ENCODE measurements at places on chromosomes 2 and 18.
A peak's percentile ranks its signal among the peaks of the same experiment; 100 is the strongest.

DNA sequence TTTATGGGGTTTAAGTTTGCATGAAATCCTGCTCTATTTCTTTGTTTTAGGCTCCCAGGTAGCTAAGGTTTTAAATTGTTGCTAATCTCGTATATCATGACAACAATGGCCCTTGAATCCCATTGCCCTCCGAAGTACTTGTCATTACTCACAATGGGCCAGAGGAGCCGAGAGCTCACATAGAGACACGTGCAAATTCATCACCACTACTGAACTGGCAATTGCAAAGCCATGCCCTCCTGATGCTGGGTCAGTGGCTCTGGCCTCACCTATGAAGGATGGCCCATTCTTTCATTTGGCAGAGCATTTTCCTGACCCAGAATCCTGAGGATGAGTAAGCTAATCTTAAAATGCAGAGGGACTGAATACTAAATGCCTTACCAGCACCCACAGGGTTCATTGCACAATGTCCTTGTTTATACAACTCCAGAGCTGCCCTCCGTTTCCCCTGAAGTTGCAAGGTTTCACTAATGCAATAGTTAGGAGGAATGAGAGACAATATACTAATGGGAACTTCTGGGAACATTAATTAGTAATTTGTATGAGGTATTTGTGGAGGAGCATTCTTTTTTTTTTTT, 71.6 kb upstream of the GAREM1 start:
- DNase-seq, result no peak

- peak; percentile 44 for DNase-seq
Measured at GRCh38 chr2:199581408-199581807, 123.7 kb upstream of the SATB2 start.

GRCh38 chr2:67663776-67664175, 266.6 kb downstream of the ETAA1 start:
- DNase-seq, result no peak

DNA sequence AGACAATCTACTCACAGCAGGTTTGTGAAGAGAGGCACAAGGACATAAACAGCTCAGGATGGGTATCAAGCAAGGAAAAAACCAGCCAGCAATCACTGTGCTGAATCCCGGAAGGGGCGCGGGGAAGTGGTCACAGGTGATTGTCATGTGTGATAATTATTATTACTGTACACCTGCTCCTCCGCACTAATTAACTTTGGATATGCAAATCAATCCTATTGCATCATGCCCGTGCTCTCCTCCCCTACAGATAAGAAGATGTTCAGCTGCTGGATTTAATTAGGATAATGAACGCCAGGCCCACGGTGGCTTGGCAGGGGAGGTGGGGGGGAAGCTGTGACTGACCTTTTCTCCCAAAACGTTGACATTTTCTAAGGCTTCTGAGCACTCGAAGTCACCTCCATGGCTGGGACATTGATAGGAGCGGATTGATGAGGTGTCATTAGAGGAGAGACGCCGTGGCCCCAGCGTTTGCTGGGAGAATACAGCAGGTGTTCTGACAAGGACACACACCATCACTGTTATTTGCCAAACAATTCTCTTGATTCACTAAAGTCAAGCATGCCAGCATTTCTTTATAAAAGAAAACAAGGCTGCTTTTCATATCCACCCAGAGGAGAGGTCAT, 160.3 kb upstream of the VRK2 start:
- peak; percentile 87 for DNase-seq

- no peak for DNase-seq
Measured at GRCh38 chr2:61938511-61938910, 33.0 kb downstream of the COMMD1 start.

GRCh38 chr18:32284284-32284683, 94.4 kb downstream of the MEP1B start:
- no peak for DNase-seq

DNA sequence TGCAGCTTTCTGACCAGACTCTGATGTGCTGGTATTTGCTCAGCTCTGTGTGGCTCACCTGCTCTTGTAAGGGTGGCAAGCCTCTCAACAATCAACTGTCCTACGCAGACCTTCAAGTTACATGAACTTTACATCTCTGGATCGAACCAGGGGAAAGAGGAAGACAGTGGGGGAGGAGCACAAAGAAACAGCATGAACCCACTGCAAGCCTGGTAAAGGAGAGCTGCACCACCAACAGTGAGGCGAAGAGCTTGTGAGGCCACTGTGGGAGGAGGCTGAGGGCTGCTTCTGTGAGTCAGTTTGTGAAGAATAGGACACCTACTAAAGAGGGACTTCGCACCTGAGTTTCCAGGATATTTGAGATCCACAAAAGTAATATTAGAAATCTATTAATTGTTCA, 18.8 kb upstream of the FAM110C start:
- no peak for DNase-seq

DNA sequence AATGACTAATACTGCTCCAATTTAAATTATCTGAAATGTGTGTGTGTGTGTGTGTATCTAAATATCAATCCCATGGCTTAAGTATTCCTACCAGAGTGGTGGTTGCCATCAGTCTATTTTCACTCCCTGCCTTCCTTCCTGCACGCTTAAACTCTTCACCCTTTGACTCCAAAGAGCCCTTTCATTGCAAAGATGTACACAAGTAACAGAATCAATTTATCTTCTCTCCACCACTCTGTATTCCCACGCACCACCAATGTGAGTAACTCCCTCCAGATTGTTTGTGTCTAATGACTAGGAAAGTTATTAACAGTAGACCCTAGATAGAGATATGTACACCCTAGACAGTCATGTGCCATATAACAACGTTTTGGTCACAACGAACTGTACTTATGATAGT, 42.8 kb downstream of the ARL6IP6 start:
- no peak for DNase-seq

GRCh38 chr2:11681722-11682589, 12.0 kb upstream of the NTSR2 start:
- peak; percentile 21 for DNase-seq

GRCh38 chr2:11904029-11904428, 157.6 kb downstream of the LPIN1 start:
- no peak for DNase-seq

DNA sequence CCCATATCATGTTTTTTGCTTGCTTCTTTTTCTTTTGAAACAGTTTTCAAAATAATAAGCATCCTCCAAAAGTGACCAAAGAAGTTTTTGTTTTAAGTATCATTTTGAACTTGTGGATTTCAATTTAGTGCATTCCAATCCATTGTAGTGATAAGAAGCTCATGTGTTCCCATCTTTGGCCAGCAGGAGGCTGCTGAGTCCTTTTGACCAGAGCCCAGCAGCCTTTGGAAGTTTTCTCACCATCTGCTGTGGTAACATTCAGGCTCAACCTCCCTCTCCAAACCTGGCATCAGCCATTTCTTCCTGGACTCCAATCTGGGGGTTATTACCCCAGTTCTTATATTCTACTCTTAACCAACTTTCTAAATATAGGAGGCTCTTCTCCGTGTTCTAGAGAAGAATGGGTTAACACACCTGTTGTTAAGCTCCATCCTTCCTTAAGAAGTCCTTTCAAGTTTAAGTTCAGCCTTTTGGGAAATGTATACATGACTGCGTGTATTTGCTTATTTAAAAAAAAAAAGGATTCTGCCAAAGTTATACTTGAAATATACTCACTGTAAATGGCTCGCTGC, 39.0 kb upstream of the MAL start:
- peak; percentile 76 for DNase-seq

DNA sequence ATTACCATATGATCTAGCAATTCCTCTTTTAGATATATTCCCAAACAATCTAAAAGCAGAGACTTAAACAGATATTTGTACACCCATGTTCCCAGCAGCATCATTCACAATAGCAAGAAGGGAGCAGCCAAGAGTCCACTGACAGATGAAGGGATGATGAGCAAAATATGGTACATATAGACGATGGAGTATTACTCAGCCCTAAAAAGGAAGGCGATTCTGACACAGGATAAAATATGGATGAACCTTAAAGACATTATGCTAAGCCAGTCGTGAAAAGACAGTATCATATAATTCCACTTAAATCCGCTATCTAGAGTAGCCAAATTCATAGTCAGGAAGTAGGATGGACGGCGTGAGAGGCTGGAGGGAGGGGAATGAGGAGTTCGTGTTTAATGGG, 20.4 kb downstream of the HS6ST1 start:
- DNase-seq, result no peak

DNA sequence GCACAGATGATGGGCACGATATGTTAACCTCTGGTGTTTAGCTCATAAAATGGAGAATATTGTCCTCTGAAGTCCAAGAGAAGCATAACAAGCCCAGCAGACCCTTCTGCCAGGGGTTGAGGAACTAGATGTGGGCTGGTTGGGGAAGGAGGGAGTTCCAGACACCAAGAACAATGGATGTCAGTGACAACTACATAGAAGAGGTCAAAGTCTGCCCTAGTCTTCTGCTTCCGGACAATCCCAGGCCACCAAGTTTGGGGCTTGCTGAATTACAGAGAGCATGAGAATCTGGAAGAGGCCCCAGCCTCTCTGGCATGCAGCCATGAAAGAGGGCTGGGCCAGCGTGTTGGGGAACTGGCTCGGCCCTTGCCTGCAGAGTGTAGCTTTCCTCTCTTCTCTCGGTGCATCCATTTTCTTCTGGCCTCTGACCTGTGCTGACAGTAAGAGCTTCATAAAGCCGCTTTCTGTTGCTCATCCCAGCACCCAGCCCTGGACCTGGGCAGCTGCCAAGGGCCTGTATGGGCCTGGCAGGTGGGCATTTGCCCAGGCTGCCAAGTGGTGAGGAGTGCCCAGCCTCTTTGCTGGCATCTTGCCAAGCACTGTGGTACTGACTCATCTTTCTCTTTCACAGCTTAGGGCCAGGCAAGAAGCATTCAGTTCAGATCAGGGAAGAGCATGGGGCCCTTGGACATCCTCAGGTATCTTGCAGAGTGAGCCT, 14.6 kb upstream of the LAPTM4A start:
- DNase-seq, result no peak

GRCh38 chr2:215358891-215359575, 47.2 kb downstream of the ATIC start:
- DNase-seq, result no peak

DNA sequence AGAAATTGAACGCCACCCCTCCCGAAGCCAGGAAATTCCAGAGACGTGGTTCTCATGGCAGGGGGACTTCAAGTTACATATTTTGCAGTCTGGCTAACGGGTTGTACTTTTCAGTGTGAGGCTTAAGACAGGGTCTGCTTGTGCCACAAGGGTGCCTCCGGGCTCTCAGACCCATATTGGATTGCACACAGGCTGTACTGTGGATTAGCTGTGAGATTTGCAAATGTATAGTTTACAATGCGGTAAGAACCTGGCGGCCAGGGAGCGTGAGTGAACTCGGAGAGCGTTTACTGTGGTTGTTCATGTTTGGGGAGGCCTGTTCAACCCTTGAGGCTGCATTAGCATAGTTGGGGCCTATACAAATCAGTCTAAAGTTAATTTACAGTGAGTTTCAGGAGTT, 143.9 kb upstream of the SIX2 start:
- DNase-seq, result peak; percentile 28

GRCh38 chr2:239717319-239717675, 307.8 kb downstream of the NDUFA10 start:
- DNase-seq, result no peak

- no peak for DNase-seq
Measured at GRCh38 chr2:66437109-66437690, 2.3 kb downstream of the MEIS1 start.

GRCh38 chr18:6219116-6219717, 195.5 kb downstream of the L3MBTL4 start:
- no peak for DNase-seq

DNA sequence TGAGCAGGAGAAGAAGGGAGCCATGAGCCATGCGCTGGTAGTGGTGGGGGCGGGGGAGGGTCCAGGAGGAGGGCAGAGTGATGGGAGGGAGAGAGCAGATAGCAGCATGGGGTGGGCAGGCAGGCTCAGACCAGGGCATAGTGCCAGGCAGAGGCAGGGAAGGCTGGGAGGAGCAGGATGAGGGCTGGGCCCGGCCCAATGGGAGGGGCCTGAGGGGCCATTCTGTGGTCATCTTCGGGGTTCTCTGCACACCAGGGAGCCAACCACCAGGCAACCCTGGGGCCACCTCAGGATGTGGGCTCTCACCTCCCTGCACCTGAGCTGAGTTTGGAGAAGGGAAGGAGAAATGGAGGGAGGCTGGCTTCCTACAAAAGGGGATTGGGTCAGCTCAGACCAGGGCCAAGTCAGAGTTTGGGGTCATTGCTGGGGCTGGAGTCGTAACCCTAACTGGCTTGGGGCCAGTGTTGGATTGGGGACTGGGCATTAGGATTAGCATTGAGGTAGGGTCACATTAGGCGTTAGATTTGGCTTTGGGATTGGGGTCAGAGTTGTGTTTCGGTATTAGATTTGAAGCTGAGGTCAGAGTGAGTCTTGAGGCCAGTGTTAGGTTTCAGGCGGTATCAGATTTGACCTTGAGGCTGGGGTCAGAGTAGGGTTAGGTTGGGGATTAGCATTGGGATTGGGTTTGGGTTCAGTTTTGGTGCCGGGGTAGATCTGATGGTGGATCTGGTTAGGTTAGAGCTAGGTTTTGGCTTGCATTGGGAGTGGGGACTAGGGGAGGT, 11.2 kb downstream of the VIL1 start:
- no peak for DNase-seq

DNA sequence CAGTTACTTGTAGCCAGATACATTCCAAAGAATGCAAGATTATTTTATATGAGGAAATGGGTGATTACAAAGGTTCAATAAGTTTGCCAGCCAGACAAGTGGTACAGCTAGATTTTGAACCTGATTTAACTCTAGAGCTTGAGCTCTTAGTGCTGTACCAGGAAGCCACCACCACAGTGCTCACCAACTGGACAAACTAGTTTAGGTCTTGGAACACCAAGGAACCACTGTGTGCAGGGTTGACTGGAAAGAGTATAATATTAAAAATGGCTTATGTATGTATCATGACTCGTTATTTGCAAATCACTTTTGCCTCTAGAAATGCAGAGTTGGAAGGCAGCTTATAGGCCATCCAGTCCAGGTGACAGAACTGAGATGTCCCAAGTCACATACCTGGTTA, 177.2 kb downstream of the TXNL1 start:
- no peak for DNase-seq

DNA sequence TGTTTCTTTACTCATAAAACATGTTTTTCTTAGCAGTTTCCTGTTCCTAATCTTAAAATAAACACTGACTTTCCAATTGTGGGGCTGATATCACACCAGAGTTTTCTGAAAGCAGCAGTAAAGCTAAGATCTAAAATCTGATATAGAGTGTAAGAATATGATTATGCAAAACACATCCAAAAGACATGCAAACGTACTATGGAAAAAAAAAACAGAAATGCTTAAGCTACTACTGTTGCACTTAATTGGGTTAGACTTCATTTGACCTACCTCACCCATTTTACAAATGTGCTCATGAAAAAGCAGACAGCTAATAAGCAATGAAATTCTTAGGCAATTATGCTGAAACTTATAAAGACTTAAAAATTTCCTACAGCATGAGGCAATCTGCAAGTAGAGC, 10.5 kb downstream of the CYTIP start:
- DNase-seq, result peak; percentile 73

Measured in NCI-H526 (cell line).